ENCODE measurements at places on chromosomes 4 and X. TPM values are rescaled to one million over a fixed set of nuclear protein-coding genes. Genes with fewer than 3 reads are reported as not detected.

- peak; percentile 54 for DNase-seq
Measured at GRCh38 chr4:184648313-184649025, 778 bp downstream of the CASP3 start.

GRCh38 chrX:123990602-123991001 is 29.1 kb downstream of the STAG2 start:
- DNase-seq: no peak

Gene EPGN
- total RNA-seq: not detected

GRCh38 chrX:8504451-8504850 is 39.8 kb downstream of the VCX3B start:
- DNase-seq: no peak

DNA sequence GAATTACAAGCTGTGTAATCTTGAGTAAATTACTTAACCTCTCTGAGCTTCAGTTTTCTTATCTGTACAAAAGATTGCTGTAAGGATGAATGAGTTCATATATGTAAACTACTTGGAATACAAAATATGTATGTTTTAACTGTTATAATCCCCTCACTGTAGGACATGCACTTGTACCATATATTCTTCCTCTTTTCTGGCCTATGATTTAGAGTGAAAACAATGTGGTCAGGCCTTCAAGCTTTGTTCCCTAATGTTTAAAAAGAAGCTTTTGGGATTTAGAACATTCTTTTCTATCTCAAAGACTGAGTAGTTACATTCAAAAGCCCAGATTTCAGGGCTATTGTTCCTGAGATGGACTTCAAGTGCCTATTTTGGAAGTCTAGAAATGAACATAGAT is 26.7 kb upstream of the GPRIN3 start:
- no peak for DNase-seq

- no peak for DNase-seq
Measured at GRCh38 chr4:31294655-31295480, 574.7 kb downstream of the PCDH7 start.

Gene CXCL11
- total RNA-seq: not detected

GRCh38 chrX:12984603-12985319 is 9.9 kb downstream of the TMSB4X start:
- peak; percentile 44 for DNase-seq

DNA sequence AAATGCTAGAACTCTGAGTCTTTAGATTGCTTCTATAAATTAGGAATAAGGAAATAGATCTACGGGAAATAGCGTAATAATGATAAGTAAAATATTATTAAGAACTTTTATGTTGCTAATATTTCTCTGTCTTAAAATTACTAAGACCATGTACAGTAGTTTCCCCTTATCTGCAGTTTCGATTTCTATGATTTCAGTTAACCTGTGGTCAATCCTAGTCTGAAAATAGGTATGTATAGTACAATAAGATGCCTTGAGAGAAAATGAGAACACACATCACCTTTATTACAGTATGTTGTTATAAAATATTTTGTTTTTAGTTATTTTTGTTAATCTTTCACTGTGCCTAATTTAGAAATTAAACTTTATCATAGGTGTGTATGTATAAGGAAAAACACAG is 92.6 kb downstream of the CCSER1 start:
- DNase-seq: no peak

Gene ZCCHC12
- total RNA-seq: 0.26 TPM

Gene KANTR
- total RNA-seq: 20.7 TPM

DNA sequence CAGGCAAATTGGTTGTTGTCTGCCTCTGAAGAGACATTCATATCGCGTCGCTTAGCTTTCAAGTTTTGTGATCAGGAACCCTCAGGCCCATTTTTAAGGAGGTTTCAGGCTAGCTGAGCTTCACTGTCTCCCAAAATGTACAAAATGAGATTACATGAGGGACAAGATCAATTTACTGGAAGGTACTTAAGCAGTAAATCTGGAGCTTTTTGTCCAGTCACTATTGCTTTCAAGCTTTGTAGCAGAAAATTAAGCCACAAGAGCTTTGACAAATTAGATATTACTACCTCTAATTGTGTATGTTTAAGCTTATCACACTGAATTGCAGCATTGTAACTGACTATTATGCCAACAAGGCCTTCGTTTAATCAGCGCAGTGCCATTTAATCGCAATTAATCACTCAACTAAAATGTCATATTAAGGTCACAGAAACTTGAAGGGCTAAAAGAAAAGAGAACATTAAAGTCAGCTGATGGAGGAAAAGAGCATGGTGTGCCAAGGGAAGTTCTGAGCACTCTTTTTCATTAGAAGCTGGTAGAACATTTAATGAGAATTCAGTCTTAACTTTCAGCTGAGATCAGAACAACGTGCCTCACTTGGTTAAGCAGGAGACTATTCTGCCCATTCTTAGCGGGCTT is 353.0 kb downstream of the FBXO8 start:
- no peak for DNase-seq

Data from naive thymus-derived CD8-positive, alpha-beta T cell (primary cell).